Activated CD4-positive, alpha-beta memory T cell treated with anti-CD3 and anti-CD28 coated beads for 36 hours (primary cell): ENCODE measurements at places on chromosomes 3 and 15. TPM values are rescaled to one million over a fixed set of nuclear protein-coding genes. Genes with fewer than 3 reads are reported as not detected.

Gene ATP1B3
- 145 TPM for total RNA-seq

DNA sequence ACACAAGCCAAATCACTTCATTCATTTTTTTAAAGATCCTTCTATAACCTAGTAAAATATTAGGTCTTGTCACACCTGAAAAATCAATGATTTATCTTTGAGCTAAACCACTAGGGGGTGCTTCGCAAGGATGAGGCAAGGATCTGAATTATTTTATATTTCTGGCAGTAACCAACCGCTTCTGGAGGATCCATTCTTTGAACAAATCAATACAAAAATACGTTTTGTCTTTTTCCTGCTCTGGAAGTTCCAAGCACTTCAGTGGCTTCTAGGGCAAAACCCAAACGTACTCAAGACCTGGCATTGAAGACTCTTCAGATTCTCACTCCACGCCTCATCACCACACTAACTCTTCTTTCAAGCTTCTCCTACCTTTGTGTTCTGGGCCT lies 486 bp downstream of the LSG1 start:
- DNase-seq: no peak

Gene IQCF5
- total RNA-seq: not detected

DNA sequence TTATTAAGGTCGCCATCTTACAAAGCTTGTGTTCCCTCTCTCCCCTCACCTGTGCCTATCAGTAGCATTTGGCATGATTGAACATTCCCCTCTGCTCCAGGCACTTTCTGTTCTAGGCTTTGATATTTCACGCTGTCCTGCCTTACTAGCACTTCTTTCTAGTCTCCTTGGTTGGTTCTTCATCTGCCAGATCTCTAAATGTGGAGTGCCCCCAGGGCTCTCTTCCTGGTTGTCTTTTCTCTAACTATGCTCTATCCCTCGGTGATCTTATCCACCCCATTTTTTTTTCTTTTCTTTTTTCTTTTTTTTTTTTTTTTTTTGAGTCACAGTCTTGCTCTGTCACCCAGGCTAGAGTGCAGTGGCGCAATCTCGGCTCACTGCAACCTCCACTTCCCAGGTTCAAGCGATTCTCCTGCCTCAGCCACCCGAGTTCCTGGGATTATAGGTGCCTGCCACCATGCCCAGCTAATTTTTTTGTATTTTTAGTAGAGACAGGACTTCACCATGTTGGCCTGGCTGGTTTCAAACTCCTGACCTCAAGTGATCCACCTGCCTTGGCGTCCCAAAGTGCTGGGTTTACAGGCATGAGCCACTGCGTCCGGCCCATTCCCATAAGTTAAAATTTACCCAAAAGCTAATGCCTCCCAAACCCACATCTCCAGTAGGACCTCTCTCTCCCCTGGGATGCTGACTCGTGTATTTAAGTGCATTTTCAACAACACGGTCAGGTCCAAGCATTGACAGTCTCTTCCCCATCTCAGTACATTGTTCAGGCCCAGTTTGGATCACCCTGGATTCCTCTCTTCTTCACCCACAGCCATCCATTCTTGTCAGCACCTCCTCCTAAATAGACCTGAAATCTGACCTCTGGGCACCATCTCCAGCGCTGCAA lies 5.2 kb downstream of the NUSAP1 start:
- DNase-seq: no peak

Gene CHRNA7
- total RNA-seq: not detected

DNA sequence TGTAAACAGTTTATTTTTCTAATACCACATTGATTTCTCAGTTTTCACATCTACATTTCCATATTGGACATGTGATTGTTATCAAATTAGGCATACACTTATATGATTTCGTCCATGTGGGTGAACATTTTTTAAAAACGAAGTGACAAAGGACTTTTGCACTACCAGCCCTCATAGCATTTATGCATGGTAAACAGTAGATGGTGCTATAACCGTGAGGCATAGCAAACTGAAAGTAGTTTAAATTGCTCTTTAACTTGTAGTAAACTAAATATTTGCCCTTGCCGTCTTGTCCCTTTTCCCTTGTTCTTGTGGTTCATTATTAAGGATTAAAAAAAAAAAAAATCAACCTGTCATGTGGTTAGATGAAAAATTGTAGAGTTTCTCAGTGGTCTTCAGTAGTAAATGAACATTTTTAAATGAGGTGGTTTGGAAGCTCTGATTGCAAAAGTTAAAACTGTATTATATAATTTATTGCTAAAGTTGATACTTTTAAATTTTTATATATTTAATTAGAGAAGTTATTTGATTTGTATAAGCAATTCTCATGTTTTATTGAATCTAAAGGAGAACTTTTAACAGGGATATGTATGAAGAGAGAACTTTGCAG lies 24.0 kb downstream of the STX19 start:
- no peak for DNase-seq

- no peak for DNase-seq
These were observed 4.3 kb downstream of the ZNF860 start for GRCh38 chr3:31985831-31986230.

Gene DLL4
- not detected for total RNA-seq

DNA sequence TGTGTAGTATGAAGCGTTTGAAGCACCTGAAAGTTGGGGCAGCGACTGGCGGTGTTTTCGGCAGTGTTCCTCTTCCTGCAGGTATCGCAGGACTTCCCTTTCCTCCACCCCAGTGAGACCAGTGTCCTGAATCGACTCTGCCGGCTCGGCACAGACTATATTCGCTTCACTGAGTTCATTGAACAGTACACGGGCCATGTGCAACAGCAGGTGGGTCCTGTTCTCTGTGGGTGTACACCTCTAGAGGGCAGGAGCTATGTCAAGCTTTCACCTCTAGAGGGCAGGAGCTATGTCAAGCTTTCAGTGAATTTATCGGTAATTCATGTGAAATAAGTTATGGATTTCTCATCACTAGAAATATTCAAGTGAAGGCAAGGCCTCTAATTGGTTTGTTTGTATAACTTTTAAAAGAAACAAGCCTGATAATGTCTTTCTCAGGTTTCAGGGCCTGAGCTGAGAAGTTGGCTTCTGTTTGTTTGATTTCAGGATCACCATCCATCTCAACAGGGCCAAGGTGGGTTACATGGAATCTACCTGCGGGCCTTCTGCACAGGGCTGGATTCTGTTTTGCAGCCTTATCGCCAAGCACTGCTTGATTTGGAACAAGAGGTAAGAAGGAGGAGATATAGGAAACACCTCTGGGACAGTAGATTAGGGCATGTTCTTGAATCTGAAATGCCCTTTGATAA lies 5.3 kb downstream of the TUBGCP4 start:
- peak; percentile 39 for DNase-seq

- DNase-seq: no peak
These were observed 91.5 kb downstream of the GPR156 start for GRCh38 chr3:120193554-120193953.

DNA sequence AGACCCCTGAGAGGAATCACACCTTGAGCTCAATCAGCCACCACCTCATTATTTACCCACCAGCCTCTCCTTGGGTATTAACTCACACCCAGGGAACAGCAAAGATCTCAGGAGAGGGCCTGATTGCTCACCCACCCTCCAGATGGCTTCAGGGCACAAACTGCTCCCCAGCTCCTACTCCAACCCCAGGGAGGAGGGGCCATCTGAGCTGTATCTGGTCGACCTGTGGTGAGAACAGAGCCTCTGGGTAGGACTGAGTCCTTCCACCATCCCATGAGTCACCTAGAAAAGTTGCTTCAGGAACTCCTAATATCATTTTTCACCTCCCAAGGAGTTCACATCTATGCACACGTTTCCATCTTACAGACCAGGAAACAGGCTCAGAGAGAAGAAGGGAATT lies 44.8 kb upstream of the HES1 start:
- DNase-seq: peak; percentile 22

DNA sequence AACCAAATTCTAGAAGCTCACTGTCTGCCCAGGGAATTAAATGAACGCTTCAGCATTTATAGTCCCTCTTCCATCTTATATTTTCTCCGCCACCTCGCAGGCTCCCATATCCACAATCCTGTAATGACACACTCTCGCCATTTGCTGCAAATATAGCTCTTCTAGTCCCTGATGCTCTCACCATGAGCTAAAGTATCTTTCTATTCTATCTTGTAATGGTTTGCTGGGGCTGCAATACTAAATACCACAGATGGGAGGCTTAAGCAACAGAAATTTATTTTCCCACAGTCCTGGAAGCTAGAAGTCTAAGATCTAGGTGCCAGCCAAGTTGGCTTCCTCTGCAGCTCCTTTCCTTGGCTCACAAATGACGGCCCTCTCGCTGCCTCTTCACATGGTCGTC lies 106.9 kb upstream of the NPHP3 start:
- no peak for DNase-seq

DNA sequence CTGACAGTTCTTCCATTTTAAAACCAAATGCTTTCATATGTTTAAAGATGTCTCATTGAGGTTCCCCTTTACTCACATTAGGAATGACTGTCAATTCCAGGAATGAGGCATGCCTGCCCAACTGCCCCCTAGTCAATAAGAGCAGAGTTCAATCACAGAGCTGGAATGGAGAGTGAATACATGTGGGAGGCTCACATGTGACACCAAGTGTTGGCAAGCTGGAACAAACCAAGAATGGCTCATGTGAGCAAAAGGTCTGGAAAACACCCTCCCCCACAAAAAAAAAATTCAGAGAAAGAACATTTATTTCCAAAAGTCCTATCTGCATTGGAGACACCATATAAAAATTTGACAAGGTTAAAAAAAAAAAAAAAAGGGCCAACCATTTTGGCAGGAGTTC lies 3.7 kb downstream of the PBRM1 start:
- peak; percentile 75 for DNase-seq

- DNase-seq: peak; percentile 28
These were observed 171.7 kb downstream of the RORA start for GRCh38 chr15:61057376-61057775.

GRCh38 chr3:3552761-3553160 lies 246.5 kb upstream of the LRRN1 start:
- no peak for DNase-seq

Gene ATG7
- 30.5 TPM for total RNA-seq

DNA sequence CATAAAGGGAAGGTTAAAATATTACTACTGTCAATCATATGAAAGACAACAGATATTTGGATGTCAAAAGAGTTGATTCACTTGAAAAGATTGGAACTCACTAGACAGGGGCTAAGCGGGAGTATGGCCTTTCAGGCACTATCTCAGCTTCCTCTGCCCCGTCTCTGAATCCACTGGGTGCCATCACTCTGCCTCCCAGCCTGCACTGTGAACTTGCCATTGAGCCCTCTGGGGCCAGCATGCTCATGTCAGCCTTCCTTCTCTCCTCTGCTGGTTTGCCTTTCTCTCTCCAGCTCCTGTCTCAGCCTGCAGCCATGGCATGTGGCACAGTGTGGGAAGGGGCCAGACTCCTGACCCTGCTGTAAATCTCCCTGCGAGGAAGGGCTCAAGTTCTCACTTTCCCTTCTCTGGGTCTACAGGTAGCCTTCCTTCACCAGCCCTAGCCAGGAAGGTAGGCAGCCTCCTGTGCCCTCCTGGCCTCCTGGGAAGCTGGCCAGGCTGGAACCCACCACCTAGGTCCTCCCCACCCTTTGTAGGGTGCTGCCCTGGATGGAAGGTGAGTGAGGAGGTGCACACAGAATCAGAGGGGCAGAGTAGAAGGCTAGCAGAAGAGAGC lies 54.0 kb upstream of the SLCO2A1 start:
- no peak for DNase-seq

GRCh38 chr15:71627604-71628003 lies 182.8 kb upstream of the NR2E3 start:
- no peak for DNase-seq

Gene TGM4
- total RNA-seq: not detected

Gene THBS1
- 0.93 TPM for total RNA-seq

Gene COL7A1
- 1.1 TPM for total RNA-seq

DNA sequence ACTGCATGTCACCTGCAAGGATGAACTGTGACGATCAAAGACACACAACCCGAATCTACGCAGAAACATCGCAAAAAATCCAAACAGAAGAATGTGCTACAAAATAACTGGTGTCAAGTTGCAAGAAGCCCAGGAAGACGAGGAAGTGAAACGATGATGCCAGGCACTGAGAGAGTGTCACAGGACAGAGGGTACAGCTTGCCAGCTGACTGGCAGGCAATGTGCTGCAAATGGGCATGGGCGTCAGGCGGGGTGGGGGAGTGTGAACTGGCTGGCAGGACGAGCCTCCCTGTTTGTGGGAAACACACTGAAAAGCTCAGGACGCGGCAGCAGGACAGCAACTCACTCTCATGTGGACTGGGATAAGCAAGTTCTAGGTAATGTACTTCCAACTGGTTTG lies 28.9 kb upstream of the OCA2 start:
- DNase-seq: no peak

Gene NMB
- 7.8 TPM for total RNA-seq

GRCh38 chr15:101303408-101303807 lies 8.4 kb upstream of the SNRPA1 start:
- no peak for DNase-seq

DNA sequence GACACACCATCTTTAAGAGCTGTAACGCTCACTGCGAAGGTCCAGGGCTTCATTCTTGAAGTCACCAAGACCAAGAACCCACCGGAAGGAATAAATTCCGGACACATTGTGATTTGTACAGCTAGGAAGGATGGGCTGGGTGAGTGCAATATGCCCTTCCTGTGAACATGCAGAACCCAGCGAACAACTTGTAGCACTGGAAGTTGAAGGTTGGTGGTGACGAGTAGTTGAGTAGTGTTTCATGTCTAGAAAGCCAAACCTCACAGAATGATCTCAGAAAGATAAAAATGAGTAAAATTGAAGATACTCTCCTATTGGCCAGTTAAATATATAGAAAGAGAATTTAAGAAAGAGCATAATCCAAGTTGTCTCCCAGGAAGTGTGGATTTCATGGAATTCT lies 462.2 kb upstream of the CFAP20DC start:
- DNase-seq: no peak

Gene SYNPR
- not detected for total RNA-seq

Gene GATM
- total RNA-seq: 1.3 TPM

GRCh38 chr3:64878362-64878761 lies 190.6 kb upstream of the ADAMTS9 start:
- DNase-seq: no peak

GRCh38 chr3:185460719-185461350 lies 38.0 kb downstream of the TMEM41A start:
- no peak for DNase-seq

Gene SCAANT1
- total RNA-seq: not detected

- DNase-seq: no peak
These were observed 6.1 kb downstream of the SCAP start for GRCh38 chr3:47469616-47470015.
